ENCODE measurements at places on chromosomes 2 and 18.
A peak's percentile ranks its signal among the peaks of the same experiment; 100 is the strongest.

DNA sequence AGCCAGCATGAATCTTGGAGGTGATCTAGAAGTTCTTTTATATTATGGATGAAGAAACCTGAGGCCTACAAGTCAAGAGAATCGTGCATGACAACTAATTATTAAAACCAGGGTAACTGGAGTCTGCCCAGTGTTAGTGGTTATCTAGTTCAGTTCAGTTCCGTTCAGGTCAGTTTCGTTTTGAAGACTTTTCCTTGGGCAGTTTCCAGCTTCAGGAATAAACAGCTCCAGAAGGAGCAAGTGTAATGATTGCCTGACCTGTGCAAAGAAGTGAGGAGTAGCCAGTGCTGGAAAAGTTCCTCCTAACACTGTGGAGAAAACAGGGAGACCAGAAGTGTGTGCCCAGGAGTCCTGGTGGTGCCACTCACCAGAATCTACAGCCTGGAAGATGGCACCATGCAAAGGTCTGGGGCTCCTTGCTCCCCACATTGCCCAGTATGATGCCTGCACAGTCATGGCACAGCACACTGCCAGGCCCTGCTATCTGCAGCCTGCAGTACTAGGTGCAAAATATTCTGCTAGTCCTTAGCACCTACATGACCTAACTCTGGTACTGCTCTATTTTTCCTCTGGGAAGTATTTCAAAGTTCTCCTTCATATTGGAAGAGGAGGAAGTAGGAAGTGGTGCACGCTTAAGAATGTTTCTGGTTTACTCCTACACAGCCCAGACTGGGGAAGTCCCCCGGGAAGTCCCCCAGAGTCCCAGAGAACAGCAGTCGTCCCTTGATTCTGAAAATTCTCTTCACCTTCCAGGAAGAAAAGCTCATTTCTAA, 65.8 kb downstream of the SUMO1 start:
- DNase-seq: no peak

GRCh38 chr2:143150287-143150686, 21.1 kb downstream of the ARHGAP15 start:
- DNase-seq: no peak

DNA sequence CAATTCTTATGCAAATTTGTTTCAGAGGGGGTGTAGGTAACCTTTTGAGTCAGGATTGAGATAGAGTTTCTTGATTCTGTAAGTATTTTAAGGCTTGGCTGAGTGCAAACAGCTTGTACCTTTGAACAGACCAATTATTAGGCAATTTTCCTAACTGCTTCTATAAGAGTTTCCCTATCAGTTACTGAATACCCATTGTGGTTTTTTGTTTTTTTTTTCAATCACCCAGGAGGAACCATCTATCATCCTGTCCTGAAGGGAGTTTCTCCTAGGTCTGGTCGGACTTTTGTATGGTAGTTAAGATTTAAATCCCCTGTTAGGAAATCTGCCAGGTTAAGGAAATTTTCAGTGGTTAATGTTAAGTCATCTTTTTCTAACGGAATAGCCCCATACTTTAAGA, 319.4 kb upstream of the SLC39A10 start:
- DNase-seq: no peak

GRCh38 chr2:177799531-177799930, 273.0 kb downstream of the PDE11A start:
- no peak for DNase-seq

- no peak for DNase-seq
Measured at GRCh38 chr2:176385219-176385759, 116.0 kb downstream of the MTX2 start.

GRCh38 chr2:199484927-199485326, 27.2 kb upstream of the SATB2 start:
- DNase-seq: no peak

- DNase-seq: no peak
Measured at GRCh38 chr2:98663511-98664090, 55.2 kb downstream of the UNC50 start.

DNA sequence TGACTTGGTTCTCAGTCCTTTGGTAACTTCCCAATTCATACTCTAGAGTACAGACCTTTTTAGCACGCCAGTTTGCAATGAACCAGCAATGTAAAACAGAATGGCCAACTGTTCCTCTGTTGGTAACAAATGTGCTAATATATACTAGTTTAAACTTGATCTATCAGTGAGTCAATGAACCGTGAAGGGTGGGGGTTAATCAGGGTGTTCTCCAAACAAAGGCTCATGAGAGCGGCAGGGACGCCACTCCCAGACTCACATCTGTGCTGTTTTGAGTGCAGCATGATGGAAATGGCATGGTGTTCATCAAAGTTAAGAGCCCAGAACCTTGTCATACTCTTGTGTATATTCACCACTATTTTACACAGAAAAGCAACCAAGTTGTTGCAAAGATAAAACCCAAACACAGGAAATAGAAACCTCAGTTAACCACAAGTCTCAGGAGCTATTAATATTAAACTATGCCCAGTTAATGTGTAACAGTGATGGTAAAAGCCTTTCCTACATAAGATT, 70.3 kb downstream of the CERKL start:
- DNase-seq: no peak

DNA sequence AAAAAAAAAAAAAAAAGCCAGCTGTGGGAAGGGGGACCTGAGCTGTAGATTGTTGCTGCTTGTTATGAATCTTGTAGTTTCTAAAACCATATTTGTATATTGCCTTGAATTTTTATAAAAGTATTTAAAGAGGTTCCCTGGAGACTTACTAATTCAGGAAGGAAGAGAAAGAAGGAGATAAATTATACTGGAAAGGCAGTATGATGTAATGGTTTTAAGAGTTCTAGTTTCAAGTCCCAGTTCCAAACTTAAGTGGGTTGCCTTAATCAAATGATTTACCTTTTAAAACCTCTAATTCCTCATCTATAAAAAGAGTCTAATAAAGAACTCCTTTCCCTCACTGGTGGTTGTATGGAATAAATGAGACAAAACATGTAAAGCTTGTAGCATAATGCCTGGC, 62.2 kb downstream of the PTRHD1 start:
- DNase-seq: no peak

DNA sequence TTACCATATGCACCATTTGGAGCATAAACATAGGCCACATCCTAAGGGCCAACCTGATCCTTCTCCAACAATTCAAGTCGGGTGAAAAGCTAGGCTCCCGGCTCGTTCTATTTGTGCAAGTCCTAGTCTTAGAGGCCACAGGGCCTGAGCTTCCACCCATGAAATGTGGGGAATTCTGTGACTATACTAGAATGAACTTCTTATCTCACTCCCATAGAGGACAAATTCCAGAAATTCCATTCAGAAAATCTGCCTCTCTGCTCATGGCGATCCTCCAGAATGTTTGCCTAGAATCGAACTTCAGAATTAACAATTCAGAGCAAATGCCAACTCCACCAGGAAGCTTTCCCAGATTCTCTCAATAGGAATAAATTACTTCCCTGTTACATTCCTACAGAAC, 187.9 kb downstream of the BCL11A start:
- no peak for DNase-seq

DNA sequence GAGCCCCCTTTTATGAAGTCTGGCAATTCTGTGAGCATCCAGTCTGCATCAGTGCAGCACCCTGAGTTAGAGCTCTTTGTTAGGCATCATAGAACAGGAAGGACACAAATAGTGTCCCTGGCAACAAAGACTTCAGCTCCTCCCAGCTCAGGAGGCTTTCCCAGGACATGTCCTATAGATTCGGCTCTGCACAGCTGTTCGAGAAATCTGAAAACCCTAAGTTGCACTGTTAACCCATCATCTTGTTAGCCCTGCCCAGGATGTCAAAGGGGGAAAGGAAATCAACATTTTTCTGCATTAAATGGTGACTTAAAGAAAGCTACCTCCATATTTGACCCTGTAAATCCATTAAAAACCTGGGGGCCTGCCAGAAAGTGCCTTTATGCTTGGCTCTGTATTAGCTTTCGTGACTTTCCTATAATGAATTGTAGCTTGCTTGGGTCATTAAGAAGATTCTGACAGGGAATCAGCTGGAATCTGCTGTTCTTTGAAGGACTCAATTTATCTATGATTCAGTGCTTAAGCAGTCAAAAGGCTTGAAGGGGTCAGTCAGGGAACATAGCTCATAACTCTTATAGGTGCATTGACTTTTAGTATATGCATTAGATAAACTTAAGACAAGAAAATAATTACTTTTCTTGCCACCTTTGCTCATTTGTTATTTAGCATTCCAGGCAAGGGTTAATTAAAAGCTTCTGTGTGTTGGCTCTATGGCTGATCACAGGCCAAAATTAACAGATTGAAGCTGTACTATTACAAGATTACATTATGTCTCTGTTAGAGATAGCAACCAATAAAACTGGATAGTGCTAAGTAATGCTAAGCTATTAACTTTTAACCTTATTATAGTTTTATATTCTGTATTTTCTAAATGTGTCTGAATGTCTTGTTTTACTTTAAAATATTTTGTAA, 20.6 kb downstream of the ERMN start:
- DNase-seq: no peak

GRCh38 chr18:30485078-30485477, 557.5 kb downstream of the DSC3 start:
- DNase-seq: no peak

GRCh38 chr2:19883486-19883885, 18.3 kb downstream of the TTC32 start:
- no peak for DNase-seq

- DNase-seq: no peak
Measured at GRCh38 chr2:235003096-235003775, 51.4 kb downstream of the SH3BP4 start.

GRCh38 chr2:54838585-54839035, 115.1 kb downstream of the EML6 start:
- DNase-seq: peak; percentile 36

GRCh38 chr2:32168513-32168912, 2.8 kb downstream of the SLC30A6 start:
- no peak for DNase-seq

DNA sequence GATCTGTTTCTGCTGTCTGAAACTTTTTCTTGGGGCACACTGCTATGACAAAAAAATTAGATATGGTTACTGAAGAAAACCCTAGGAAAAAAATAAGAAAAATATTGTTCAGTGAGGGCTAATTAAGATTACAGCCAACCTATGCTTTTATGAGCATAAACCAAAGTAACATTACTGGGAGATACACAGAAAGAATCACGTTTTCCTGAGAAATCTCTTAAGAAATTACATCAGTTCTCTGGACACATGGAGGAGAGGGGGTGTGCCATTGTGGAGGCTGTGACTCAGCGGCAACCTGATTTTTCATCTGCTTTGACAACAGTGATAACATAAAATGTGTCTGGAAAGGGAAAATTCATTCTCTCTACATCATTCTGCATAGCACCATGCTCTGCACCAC, 13.4 kb upstream of the NMI start:
- DNase-seq: no peak

DNA sequence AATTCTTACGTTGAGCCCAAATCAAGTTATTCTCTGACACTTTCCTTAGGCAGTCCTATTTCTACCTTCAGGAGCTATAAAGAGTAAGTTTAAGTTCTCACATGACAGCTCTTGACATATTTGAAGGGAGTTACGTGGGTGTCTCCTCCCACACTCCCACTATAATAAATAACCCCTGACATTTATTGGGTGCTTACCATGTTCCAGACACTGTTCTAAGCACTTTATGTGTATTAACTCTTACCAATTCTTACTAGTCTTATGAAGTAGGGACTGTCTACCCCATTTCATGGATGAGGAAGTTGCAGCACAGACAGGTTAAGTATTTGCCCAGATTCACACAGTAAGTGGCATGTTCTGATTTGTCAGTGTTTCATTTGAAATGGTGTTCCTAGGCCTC, 17.9 kb downstream of the PLCL1 start:
- DNase-seq: no peak

GRCh38 chr2:160372010-160372356, 121.6 kb downstream of the RBMS1 start:
- DNase-seq: no peak

DNA sequence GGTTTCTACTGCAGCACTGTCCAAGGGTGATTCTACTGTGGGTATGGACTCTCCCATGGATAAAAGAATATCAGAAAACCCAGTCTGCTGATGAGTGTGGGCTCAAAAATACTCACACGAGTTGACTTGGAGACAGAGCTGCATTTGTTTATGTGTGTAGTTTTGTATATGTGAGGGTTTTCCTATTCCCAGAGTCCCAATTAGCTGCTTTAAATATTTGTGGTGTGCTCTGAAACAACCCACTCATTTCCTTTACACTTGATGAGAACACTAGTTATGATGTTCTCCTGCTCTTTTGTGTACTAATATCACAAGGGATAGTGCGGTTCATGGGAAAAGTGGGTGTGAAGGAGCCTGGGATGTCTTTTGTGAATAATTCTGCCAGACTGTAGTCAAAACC, 337.3 kb downstream of the PLCL1 start:
- no peak for DNase-seq

- DNase-seq: no peak
Measured at GRCh38 chr18:64444819-64445218, 295.9 kb upstream of the LINC00305 start.

DNA sequence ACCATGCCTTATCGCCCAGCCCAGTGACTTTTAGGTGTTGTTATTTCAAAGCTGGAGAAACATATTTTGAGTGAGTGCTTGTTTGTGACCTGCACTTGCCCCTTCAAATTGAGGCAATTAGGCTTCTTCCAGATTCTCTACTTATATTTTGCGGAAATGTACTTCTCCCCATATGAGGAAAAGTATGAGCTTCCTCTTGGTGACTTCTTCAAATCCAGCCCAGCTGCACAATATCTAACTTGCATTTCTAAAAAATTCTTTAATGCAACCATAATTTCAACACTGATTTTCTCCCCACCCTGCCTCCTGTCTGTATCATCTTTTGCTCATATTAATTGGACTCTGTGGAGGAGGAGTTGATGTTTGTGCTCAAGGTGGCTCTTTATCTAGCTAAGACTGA, 391.2 kb upstream of the POU3F3 start:
- no peak for DNase-seq

GRCh38 chr2:144971786-144972335, 451.9 kb upstream of the ZEB2 start:
- no peak for DNase-seq

- DNase-seq: no peak
Measured at GRCh38 chr2:110818767-110819481, 86.6 kb downstream of the ACOXL start.

DNA sequence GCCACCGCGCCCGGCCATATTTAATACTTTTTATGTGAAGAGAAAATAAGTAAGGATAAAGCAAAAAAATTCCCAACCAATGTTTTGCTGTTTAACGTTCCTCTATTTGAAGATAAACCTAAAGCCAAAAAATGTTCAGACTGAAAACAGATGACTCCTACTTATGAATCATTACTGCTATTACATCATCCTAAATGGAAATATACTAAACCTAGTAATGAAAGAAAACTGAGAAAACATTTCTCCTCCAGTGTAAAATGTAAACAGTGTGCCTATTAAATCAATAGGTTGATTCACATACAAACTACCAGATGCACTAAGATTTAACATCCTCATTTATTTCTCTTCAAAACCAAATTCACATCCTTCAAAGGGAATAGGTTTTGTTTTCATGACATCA, 43.5 kb downstream of the CWC22 start:
- no peak for DNase-seq

Data from T follicular helper cell (primary cell).